ENCODE measurements at places on chromosomes 1 and 21.

DNA sequence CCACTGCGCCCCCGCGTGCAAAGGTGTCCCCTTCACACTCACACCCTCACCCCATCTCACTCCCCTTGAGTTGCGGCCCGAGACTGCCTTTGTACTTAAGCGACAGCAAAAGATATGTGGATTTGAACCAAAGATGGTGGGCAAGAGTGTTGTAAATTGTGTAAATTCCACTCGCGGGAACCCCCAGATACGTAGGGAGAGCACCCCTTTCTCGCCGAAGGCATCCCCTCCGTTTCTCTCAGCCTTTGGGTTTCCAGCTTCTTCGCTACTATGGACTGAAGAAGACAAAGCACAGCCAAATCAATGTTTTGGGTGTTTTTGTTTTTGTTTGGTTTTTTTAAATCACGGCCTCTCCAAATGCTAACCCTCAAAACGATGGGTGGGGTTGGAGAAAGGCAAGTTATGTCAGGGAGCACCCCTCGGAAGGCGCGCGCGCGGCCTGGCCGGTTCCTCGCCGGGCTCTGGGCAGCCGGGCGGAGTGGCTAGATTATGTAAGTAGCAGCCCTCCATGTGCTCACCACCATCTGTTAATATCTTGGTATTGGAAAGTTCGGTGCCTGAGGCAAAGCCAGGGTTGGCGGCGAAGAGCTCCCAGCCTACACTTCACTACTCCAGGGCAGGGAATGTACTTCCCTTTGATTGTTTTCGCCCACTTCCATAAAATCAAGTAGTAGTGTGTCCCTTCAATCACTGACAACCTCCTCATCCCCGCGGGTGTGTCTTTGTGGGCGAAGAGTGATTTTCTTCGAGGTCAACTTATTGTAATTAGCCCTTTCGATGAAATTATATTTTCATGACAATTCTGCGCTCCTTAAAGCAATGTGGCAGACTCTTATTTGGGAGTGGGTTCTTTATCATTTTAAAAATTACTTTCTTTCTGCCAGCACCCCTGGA, 4.0 kb upstream of the PROX1 start:
- peak; percentile 78 for DNase-seq

GRCh38 chr1:16371725-16372124, 4.7 kb downstream of the SZRD1 start:
- DNase-seq: no peak

GRCh38 chr21:25871566-25871965, 136.8 kb downstream of the GABPA start:
- DNase-seq: no peak

- no peak for DNase-seq
Observed at GRCh38 chr1:866095-866494, 57.6 kb upstream of the SAMD11 start.

GRCh38 chr1:60958001-60958400, 124.4 kb upstream of the NFIA start:
- DNase-seq: no peak
